ENCODE measurements at places on chromosomes 3 and 15.

DNA sequence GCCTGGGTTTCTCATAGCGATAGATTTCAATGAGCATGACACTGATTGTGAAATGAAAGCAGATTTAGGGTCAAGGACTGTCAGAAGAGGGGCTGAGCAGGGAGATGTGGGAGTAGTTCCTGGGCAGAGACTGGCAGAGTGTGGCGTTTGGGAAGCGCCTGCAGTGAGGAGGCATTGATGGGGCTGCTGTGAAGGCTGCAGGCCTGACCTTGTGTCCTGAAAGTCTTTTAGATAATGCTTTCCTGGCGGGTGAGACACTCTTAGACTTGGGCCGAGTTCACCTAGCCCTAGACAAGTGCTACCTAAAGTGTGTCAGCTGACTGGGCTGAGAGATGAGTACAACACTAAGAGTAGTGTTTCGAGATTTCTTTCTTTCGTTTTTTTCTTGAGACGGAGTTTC is 20.7 kb downstream of the USP13 start:
- DNase-seq = no peak

GRCh38 chr15:32119694-32120330 is 89.5 kb downstream of the CHRNA7 start:
- DNase-seq = no peak

DNA sequence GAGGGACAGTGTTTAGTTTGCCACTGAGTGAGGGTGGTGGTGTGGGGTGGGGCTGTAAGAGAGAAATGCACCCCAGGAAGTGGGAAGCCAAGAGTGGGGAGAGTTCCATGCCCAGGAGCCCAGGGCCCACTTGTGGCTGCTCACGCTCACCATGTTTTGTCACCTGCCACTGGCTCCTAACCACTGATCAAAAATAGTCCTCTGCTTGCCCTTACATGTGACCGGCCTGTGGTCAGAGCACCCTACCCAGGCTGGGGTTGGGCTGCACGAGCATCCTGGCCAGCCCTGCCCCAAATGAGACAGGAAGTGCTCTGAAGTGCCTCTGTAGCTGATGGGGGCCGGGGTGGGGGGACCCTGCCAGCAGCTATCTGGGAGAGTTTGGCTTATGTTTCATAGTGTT is 216.3 kb downstream of the RPLP1 start:
- DNase-seq = no peak

DNA sequence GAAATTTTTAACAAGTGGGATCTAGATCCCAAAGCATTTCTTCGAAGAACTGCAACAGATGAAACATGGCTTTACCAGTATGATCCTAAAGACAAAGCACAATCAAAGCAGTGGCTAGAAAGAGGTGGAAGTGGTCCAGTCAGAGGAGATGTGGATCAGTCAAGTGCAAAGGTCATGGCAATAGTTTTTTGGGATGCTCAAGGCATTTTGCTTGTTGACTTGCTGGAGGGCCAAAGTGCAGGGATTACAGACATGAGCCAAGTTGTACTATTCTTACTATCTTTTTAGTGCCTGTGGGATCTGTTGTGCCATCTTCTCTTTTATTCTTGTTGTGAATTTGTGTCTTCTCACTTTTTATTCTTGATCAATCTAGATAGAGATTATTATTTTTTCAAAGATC is 82.0 kb downstream of the REC114 start:
- DNase-seq = no peak

GRCh38 chr3:99298661-99299060 is 339.7 kb upstream of the COL8A1 start:
- no peak for DNase-seq

- DNase-seq = no peak
Measured at GRCh38 chr3:192563417-192563816, 163.9 kb downstream of the FGF12 start.

DNA sequence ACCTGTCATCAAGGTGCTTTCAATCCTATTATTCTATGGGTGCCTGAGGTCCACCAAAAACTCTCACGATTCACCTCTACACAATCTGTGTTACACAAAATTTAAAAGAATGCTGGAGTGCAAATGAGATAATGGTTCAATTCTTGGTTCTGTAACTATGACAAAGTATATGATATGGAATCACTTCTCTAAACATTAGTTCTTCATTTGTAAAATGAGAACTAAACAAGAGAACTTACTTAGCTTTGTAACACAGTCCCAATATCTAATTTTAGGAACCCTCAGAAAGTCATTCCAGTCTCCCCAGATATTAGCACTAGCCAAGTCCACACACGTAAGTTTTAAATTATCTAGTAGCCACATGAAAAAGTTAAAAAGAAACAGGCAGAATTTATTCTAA is 111.5 kb downstream of the TBL1XR1 start:
- no peak for DNase-seq

- no peak for DNase-seq
Measured at GRCh38 chr3:128278761-128279600, 125.7 kb downstream of the EEFSEC start.

DNA sequence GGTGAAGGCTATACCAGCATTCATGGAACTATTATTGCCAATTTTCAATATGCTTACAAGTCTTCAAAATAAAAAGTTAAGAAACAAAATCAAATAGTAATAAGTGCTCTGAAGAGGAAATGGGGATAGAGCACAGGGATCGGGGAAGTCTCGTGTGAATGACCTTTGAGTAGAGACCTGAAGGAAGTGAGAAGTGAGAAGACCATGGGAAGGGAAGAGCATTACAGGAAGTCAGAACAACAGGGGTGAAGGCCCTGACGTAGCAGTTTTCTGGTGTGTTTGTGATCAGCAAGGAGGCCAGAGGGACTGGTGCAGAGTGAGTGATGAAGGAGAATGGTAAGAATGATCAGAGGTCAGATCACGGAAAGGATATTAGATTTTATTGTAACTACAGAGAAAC is 48.1 kb downstream of the STAC start:
- DNase-seq = no peak

- DNase-seq = no peak
Measured at GRCh38 chr3:54481606-54482365, 359.4 kb downstream of the CACNA2D3 start.

GRCh38 chr3:10470120-10471053 is 35.0 kb downstream of the ATP2B2 start:
- DNase-seq = no peak

GRCh38 chr15:68249058-68249713 is 19.7 kb upstream of the CLN6 start:
- DNase-seq = no peak

DNA sequence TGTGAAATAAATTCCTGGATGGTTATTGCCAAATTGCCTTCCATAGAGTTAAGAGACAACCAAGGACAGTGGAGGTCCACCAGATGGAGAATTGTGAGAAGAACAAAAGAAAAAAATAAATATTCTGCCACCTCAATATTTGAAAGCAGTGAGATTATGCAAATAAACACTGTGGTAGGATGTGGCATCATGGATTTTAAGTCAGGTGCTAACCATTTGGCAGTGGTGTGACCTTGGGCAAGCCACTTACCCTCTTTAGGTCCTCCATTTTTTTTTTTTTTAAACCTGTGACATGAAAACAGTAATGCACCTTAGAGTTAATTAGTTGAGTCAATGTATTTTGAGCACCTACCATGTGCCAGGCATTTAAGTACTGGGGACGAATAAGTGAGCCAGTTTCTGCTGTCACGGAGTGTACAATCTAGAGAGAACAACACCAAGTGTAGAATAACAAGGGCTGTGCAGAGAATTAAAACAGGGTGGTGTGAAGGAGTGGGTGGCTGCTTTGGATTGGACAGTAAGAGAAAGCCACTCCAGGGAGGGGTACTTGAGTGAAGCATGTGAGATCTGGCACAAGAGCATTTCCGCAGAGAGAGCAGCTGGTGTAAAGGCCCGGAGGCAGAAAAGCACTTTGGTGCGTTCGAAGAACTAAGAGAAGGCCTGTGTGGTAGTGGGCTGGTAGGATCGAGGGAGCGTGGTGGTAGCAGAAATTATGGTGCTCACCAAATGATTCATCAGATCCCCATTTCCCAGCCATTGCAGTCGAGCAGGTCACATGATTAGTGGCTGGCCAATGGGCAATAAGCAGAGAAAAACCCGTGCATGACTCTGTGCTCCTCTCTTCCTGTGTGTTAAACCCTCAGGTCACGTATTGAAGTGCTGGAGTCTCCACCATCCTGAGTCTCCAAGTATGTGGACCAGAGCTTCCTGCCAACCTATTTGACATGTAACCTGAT is 39.2 kb downstream of the CCK start:
- DNase-seq = no peak

DNA sequence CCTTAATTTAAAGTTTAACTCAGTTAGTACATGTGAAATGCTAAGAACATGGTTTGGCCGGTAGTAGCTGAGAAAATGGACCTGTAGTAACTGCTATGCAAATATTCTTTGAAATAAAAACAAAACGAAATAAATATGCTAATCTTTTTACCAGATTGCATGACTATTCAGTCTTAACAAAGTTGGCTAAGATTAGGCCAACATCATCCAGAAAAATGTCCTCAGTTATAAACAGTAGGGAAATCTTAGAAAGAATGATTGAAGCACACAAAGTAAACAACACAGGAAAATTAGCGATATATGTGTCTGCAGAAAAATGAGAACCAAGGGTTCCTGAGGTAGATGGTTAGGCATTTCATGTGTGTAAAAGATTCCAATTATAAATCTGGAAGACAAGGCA is 832.1 kb downstream of the TUSC7 start:
- no peak for DNase-seq

GRCh38 chr3:67228136-67228535 is 230.0 kb downstream of the KBTBD8 start:
- no peak for DNase-seq

- no peak for DNase-seq
Measured at GRCh38 chr15:66142285-66142684, 111.3 kb downstream of the MEGF11 start.

DNA sequence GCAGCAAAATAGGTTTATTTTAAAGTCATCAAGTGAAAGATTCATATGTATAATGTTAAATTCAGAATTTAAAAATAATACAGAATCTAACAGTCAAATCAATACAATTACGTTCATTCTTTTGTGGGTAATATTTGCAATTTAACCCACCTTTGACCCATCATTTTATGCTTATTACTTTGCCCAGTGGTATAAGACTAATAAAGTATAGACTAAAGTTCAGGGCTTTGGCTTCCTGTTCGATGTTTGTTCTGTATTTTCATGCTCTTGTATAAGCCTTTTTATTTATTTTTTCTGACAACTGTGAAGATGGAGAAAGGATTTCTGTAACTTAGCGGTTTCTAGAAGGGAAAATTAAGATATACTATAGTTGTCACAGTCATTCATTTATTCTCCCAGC is 44.3 kb upstream of the EIF3J start:
- no peak for DNase-seq

DNA sequence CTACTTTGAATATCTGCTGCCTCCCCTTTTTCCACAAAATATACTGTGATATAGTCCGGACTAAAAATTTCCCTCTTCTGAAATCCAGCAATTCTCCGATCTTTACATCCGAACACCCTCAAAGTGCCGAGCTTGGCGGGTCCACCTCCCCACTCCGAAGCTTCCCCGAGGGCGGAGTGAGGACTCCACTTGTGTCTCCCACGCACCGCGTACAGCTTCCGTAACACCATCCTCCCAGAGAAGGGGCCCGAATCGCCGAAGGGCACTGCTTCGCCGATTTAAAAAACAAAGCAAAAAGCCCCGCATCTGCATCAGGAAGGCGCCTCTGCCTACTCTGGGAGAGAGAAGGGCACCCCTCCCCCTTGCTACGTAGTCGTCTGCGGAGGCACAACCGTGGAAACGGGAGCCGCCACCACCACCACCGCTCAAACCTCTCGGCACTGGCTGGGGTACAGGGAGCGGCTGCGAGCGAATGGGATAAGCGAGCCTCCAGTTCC is 551 bp downstream of the NCBP2 start:
- peak; percentile 52 for DNase-seq

- DNase-seq = no peak
Measured at GRCh38 chr3:196397941-196398340, 34.3 kb downstream of the UBXN7 start.

GRCh38 chr3:193909387-193909786 is 226.6 kb upstream of the HES1 start:
- DNase-seq = no peak

- DNase-seq = no peak
Measured at GRCh38 chr15:70201425-70201775, 103.7 kb upstream of the TLE3 start.

DNA sequence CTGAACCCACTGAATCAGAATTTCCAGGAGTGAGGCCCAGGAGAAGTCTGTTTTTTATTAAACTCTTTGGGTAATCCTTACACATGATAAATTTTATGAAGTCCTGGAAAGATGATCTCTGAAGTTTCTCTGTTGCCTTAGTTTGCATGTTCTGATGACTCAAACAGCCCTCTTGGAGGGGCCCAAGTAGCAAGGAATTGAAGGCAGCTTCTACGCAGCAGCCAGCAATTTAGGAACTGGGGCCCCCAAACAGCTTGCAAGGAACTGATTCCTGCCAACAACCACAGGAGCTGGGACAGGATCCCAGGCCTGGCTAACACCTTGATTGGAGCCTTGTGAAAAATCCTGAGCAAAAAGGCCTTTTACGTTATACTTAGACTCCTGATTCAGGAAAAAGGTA is 5.4 kb upstream of the ACP3 start:
- no peak for DNase-seq

DNA sequence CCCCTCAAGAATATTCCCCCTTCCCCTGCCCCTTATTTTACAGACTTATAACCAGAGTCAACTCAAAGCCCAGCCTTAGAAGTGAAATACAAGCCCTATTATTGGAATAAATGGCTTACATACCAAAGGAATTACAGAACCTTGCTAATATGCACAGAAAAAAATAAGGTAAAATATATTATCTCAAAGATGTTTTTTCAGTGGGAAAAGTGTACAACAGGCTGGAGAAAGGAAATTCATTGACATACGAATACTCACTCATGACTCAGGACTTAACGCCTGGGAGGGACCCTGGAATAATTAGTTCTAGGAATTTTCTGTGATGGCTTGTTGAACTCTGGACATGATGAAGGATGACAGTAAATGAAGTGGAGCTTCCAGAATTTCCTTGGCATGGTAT is 27.0 kb downstream of the ARL14 start:
- no peak for DNase-seq

DNA sequence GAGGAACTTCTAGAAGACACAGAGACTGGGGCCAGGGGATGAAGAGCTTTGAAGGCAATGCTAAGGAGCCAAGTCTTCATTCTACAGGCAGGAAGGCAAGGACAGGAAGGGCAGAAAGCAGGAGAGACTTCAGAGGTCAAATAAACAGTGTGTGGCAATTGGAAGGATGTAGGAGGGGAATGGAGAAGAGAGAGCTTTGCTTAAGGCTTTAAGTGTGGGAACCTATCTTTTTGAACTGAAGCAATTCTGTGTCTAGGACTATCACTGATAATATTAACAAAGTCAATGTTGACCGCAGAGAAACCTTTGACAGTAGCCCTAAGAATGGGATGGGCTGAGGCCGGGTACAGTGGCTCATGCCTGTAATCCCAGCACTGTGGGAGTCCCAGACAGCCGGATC is 325.0 kb downstream of the FOXP1 start:
- no peak for DNase-seq

- no peak for DNase-seq
Measured at GRCh38 chr3:126432361-126433104, 37.8 kb downstream of the CFAP100 start.

DNA sequence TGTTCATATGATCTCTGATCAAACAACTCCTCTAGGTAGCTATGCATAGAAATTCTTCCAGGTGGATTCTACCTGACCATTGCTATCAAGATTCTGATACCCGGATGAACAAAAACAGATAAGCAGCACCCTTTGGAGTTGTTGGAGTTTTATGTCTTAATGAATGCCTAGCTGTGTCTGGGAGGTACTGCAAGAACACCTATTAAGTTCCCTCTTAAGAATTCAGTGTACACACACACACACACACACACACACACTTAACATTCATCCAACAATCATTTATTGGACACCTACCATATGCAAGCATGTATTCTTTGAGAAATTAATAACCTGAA is 58.1 kb upstream of the FNDC3B start:
- DNase-seq = no peak

Data from activated CD4-positive, alpha-beta T cell treated with anti-CD3 and anti-CD28 coated beads for 1 hour (primary cell).